CD4-positive, alpha-beta T cell (primary cell): ENCODE measurements at places on chromosomes 11 and 22. TPM values are rescaled to one million over a fixed set of nuclear protein-coding genes. Genes with fewer than 3 reads are reported as not detected.

Gene TMPRSS4
- total RNA-seq, result not detected

Gene LSP1
- total RNA-seq, result 232 TPM

Gene FIBP
- 19.1 TPM for total RNA-seq

Gene OR4A15
- not detected for total RNA-seq

Gene TREH
- total RNA-seq, result not detected

Gene APOA5
- total RNA-seq, result not detected

Gene CSF2RB
- 1.5 TPM for total RNA-seq

Gene DEPDC7
- total RNA-seq, result 2.9 TPM
